HT1080 (cell line): ENCODE measurements at places on chromosomes 6 and 20. TPM values are rescaled to one million over a fixed set of nuclear protein-coding genes. Genes with fewer than 3 reads are reported as not detected.

DNA sequence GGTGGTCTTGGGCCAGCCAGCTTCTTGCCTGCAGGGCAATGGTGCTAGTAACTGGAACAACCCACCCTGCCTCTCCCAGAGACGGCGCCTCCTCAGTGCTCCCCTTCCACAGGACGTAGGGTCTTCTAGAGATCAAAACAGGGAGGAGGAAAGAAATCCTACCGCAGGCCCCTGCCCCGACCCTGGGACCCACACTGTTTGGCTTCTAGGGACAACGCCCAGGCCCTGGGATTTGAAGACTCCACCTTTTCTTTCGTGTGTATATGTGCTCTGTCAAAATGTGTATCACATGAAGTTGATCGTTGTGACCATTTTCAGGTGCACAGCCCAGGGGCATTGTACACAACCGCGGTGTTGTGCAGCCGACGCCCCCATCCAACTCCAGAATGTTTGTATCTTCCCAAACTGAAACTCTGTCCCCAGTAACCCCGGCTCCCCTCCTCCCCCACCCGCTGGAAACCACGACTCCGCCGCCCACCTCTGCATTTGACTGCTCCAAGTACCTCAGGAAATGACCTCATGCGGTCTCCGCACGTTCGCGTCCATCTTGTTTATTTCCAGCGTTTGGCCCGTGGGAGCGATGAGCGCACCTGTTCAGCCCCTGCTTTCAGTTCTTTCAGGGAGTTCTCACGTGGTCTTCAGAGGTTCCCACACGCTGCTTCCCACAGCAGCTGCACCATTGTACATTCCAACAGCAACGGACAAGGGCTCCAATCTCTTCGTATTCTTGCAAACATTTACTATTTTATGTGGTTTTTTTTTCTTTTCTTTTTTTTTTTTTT, 3.4 kb upstream of the BHLHE23 start:
- DNase-seq, result no peak

- DNase-seq, result no peak
Measured at GRCh38 chr6:70857387-70858077, 99.3 kb downstream of the B3GAT2 start.

DNA sequence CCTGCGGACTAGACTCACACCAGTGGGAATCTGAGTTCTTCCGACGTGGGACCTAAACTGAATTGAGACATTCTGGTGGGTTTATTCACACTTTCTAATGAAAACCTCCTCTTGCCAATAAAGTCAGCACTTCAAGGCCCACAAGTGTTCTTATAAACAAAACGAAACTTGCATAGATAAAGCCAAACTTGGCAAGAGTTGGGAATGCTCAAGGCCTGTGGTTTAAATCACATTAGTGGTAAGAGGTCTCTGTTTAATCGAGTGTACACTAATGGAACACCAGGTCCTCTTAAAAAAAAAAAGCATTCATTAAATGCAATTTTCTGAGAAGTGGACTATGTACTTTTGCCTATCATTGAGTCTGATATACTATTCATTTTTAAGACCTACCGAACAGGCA, 143.3 kb downstream of the SMOC2 start:
- DNase-seq, result no peak

DNA sequence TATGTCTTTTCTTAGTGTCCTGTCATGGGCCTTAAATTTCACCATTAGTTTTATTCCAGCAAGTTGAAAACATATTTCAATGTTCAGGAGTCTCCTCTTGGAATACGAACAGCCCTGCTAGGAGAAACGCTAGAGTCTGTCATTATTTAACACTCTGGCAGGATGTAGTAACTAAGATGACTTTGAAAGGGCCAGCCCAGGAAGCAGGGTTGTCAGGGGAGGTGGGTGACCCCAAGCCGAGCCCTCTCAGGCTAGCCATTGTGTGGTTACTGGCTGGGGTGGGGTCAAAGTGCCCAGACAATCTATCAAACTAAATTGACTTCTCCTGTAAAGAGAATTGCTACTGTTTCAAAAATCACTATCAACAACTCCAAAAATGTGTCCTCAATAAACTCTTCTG, 67.8 kb downstream of the LY86 start:
- no peak for DNase-seq

DNA sequence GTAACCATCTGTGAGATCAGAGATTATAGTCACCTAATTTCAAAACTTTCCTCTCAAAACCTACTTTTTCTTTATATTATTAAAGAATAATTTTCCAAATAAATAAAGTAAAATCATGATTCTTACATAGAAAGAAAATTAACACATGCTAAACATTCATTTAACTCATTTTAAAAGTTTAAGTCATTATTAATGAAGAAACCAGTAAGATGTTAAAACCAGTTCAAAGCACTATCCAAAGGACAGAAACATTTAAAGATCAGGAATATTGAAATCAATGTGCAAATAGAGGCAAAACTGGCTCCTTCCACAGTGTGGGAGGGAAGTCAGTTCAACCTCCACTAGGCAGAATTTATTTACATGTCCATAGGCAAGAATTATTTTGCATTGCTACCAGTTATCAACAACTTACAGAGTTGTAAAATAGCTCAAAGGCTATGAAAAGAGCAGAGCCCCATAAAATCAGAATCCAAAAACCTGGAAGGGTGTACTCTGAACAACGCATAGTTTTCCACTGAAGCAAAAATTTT, 146.9 kb downstream of the KHDC1L start:
- no peak for DNase-seq

GRCh38 chr6:97462031-97462430, 179.0 kb upstream of the MMS22L start:
- DNase-seq, result no peak

GRCh38 chr20:53904261-53904660, 166.1 kb downstream of the BCAS1 start:
- no peak for DNase-seq

DNA sequence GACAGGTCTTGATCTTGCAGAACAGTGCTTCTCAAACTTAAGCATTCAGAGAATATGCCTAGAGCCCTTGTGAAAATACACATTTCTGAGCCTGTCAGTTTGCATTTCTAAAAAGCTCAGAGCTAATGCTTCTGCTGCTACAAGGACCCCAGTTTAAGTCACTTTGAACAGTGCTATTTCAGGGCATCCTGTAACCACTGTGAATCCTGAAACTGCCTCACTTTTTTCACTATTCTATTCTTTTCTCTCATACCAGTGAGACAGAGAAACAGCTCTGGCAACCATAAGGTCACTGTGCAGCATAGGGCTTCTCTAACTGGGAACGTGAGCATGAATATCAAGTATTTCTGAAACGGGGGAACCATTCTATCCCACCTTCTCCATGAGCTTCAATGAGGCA, 51.2 kb downstream of the LGSN start:
- no peak for DNase-seq

DNA sequence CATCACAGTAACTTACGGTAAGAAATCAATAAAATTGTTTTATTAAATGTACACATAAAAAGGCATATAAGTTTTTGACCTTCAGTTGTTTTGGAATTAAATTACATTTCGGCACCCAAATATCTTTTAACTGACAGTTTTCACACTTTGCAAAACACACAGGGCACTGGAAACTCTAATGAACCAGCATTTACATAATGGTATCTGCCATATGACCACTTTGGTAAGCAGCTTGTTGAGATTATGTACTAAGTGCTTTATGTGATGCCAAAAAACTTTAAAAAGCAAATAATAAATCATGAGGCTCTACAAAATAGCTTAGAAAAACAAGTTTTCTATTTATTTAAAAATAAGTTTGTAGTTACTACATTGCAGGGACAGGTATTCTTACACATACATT, 68.2 kb downstream of the IRAK1BP1 start:
- no peak for DNase-seq

- DNase-seq, result no peak
Measured at GRCh38 chr6:3624250-3625136, 127.0 kb downstream of the PXDC1 start.

The COL9A1 gene
- not detected in 2 replicates for total RNA-seq

The PET117 gene
- 19.7 and 25.5 TPM in 2 replicates for total RNA-seq

The TFAP2C gene
- 8.3 and 11.7 TPM in 2 replicates for total RNA-seq

The MOG gene
- total RNA-seq, result not detected in 2 replicates
